ENCODE measurements at places on chromosomes 16 and 17.

GRCh38 chr16:78509965-78510364 is 410.5 kb downstream of the WWOX start:
- DNase-seq: peak; percentile 8

- DNase-seq: no peak
Observed at GRCh38 chr17:27504188-27504995, 48.1 kb downstream of the KSR1 start.

DNA sequence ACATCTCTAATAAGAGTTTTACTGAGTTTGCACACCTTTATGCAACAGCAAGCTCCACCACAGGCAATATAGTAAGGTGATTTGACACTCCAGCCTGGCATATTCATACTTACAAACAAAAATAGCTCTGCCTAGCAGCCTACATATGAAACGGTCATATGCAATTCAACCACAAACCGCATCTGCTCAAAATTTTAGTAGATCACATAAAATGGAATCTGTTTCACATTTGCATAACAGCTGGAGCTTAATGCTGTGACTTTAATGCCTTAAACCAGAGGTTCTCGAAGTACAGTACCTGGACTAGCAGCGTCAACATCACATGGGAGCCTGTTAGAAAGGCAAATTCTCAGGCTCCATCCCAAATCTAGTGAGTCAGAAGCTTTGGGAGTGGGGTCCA is 578.4 kb downstream of the CDH11 start:
- no peak for DNase-seq

DNA sequence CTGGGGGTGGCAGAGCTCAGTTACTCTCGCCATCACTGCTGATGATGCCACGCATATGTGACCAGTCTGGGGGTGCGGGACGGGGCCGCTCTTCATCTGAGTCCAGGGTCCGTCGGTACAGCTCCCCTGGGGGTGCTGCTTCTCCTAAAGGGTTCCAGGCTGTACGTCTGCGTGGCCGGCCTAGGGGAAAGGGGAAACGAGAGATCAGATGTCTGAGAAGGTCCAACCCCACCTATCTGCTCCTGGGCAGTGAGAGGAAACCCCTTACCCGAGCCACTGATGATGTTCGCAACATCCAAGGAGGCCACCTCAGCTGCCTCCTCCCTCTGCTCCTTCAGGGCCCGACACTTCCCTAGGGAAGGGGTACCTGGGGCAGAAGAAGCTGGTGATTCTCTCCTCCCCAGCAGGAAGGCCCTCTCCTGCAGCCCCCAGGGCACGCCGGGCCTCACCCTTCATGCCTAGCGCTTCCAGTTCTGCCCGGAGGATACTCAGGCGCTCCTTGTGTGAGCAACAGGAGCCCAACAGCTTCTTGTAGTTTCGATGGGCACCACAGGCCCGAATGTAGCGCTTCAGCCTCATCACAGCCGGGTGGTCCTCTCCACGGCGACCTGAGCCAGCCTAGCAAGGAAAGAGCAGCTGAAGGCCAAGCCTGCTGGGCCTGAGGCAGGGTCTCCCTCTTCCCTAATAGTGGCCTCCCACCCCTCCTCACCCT is 2.1 kb downstream of the HIRIP3 start:
- no peak for DNase-seq

DNA sequence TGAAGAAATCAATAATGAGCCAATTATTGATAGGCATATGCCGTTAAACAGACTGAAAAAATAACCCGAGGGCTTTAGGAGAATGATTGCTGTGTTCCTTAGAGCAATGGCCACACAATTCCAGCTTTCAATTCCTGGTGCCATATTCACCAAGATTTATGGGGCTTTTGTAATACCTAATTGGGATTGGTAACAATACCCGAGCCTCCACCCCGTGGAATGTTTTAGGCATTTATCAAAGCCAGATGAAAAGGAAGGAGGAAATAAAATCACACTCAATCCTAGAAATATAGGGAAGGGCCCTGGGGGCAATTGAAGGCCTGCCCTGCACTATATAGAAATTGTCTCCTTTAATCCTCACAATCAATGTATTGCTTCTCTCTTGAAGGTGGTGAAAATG is 42.1 kb upstream of the MLYCD start:
- no peak for DNase-seq

DNA sequence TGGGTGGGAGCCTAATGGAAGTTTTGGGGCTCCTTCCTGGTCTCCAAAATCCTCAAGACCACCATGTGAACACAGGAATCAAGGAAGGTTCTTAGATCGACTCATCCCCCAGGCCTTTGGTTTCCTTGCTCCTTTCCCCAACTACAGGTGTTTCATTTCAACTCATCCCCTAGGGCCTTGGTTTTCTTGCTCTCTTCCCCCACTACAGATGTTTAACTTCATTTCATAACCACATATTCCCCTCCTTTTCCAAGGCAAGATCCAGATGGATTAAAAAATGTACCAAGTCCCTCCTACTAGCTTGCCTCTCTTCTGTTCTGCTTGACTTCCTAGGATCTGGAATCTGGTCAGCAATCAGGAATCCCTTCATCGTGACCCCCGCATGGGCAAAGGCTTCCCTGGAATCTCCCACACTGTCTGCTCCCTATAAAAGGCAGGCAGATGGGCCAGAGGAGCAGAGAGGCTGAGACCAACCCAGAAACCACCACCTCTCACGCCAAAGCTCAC is at the start of gene CCL11:
CCL11 (plus strand) TSS at position 457 of the 507 bp plus-strand sequence. CDS start 67 bp downstream, outside the sequence.
- DNase-seq: no peak

- DNase-seq: peak; percentile 28
Observed at GRCh38 chr16:47045459-47045858, 72.0 kb upstream of the DNAJA2 start.

GRCh38 chr17:76333673-76334505 is 19.8 kb downstream of the PRPSAP1 start:
- no peak for DNase-seq

All from activated CD4-positive, alpha-beta T cell treated with anti-CD3 and anti-CD28 coated beads, Interleukin-2, amount 50 U/mL, for 16 hours (primary cell).